ENCODE measurements at places on chromosomes 16 and 17.
A peak's percentile ranks its signal among the peaks of the same experiment; 100 is the strongest.

DNA sequence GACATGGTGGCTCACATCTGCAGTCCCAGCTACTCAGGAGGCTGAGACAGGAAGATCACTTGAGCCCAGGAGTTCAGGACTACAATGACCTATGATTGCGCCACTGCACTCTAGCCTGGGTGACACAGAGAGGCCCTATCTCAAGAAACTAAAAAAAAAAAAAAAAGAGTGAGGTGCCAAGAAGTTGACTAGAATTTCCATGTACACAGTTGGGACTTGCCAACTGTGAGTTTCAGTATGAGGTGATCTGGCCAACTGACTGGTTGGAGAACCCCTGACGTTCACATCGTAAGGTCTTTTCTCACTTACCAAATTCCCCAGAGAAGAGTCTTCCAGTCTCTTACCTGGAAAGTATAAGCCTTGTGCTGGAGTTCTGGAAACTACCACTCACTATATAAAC, 3.1 kb upstream of the MED11 start:
- DNase-seq = no peak

- DNase-seq = no peak
Observed at GRCh38 chr17:13114601-13115031, 96.8 kb upstream of the ELAC2 start.

DNA sequence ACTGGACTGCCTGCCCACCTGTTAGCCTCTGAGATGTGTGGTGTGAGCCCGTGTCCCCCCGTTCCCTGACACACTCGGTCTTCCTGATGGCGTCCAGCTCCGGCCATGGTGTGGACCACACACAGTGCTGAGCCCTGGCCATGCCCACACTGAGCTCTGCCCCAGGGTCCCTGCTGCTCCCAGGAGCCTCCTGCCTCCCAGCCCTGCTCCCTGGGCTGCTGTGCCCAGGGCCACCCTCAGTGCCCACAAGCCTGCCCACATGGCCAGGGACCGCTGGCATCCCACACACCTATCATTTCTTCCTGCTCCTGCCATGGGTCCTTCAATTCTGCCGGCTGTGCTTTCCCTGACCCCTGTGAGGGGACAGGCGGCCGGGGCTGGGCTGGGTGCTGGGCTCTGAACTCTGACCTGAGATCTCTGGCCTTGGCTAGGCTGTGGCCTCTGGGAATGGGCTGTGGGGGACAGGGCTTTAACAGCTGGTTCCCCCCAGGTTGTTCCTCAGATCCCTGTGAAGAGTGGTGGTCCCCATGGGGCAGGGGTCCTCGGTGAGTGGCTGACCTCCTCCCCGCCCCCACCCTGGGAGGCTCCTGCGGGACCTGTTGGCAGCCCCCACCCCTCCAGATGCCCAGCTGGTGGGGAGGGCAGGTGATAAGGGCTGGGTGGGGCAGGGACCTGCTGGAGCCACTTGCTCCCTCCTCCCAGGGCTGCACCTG, 4.0 kb downstream of the CEMP1 start:
- no peak for DNase-seq

DNA sequence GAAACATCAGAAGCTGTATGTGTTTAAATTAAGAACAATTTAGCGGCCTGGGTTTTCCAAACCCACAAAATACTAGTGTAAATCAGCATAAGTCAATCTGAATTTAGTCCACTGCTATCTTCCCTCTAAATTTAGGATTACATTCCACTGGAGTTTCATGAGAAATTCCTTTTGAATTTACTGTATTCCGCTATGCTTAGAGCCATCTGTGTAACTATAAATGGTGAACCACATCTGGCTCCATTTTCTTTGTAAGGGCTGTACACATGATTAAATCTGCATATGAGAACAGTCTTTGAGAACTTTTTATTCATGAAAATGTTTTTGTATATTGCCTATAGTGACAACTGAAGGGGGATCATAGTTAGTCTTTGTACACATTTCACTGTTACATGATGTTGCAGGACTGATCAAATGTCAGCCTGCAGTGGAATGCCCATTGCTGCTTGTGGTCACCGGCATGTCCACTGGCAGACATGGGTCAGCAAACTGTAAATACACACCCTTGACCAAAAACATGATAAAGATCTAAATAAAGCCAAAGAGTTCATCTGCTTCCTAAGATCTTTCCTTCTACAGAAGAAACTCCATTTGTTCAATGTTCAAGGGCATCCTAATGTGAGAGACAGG, 36.8 kb downstream of the RPGRIP1L start:
- no peak for DNase-seq

DNA sequence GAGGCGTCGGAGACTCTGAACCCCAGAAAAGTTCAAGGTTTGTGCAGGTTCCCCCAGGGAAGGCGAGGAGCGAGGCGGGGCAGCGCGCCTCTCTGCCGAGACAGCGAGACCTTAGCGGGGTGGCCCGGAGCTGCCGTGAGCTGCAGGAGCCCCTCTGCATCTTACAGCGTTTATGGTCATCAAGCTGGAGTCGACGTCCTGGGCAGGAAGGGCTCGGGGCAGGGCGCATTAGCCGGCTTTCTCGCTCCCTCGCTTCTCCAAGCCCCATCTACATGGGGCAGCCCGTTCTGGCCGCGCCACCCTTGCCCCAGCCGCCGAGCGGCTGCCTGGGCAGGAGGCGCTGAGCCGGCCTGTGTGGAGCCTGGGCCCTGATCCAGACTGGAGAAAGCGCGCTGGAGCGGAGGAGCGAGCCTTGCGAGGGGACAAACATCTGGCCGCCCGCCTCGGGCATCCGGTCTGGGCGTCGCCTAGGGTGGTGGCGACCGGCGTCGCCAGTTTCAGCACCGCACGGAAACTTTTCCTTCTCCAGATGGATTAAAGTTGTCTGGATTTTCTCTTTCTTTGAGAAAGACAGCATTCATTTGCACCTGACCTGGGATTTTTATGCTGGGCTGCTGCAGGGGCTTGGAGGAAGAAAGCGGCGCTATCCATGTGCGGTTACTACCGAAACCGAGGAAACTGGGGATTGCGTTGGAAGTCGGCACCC, 750 bp downstream of the TMEM132E start:
- DNase-seq = no peak

- DNase-seq = no peak
Observed at GRCh38 chr16:29854520-29855100, 8.4 kb downstream of the CDIPT start.

DNA sequence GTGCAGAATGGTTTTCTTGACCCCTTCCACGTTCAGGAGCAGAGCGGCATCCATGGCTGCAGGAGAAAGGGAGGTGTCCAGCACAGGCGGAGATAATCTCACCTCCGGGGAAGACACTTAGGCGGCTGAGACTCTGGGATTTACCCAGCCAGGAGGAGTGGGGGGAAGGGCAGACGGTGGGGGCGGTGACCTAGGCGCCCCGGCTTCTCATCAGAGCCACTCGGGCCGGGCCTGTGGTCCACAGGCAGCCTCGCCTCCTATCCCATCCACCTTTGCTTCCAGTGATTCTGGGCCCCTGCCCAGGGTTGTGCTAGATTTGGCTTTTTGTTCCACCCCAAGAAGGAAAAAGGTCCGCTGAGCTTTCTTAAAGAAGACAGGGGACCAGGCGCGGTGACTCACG, at the start of gene AIPL1:
AIPL1 (minus strand) TSS at position 71 of the 400 bp plus-strand sequence; CDS start at position 54, 17 bp downstream.
- DNase-seq = no peak

DNA sequence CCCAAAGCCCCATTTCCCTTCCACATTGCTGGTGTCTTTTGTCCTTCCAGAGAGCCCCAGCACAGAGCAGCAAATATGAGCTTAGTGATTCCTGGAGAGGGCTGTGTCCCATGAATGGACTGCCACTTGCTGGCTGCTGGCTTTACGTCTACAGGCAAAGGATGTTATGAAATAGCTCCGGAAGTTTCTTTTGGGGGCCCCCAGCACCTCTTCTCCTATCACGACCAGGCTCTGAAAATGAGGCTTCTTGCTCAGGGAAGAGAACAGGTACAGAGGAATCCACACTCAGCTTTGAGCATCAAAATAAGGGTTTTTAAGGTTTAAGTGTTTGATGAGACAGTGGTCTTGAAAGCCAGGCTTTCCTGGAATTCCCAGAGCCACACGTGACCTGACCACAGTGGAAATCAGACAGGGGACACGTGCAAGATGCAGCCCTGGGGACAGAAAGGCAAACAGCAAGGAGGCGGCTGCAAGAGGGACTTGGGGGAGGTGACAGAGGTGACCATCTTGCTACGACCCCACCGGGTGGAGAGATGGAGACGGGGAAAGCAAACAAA, 58.1 kb downstream of the ZDHHC7 start:
- no peak for DNase-seq

DNA sequence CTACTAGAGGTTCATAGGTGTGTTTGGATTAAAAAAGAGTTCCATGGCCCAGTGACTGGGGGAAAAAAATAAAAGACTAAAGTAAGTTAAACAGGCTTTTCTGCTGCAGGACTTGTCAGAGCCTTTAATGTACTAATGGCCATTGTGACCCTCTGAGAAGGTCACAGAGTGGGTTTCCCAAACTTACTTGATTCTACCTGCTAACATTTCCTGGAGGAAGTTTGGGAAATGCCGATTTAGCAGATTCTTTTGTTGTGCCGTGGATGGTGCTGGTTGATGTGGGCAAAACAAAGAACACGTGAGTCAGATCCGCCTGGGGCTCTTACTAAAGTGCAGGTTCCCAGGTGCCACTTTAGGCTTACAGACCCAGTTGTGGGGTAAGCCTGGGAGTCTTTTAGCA, 13.6 kb upstream of the STH start:
- no peak for DNase-seq

DNA sequence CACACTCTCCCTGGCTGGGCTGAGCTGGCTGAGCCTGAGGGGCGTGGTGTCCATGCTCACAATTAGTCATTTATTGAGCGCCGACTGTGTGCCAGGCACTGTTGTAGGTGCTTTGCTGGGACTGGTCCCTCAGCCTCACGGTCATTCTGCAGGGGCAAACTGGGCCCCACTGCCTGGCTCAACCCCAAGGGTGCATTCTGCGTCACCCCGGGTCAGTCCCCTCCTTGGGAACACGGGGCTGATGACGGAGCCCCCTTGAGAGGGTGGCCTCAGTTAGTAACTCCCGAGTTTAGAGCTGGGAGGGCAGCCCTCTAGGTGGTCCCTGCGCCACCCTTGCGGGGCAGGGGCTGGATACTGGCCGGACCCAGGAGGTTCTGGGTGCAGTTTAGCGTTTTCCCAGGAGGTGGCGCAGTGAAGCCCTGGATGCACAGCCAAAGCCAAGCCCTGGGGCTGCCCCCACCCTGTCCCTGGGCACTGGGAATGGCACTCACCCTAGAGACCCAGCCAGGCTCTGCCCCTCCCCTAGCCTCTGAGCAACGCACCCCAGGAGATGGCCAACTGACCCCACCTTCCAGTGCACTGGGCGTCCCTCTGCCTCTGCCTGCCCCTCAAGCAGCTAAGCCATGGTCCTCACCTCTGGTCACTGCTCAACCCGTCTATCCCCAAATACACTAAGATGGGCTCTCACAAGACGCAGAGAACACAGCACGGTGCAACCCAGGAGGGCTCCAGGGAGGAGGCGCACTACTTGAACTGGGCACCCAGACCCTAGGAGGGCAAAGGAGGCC, 243.2 kb upstream of the GSE1 start:
- peak; percentile 66 for DNase-seq

DNA sequence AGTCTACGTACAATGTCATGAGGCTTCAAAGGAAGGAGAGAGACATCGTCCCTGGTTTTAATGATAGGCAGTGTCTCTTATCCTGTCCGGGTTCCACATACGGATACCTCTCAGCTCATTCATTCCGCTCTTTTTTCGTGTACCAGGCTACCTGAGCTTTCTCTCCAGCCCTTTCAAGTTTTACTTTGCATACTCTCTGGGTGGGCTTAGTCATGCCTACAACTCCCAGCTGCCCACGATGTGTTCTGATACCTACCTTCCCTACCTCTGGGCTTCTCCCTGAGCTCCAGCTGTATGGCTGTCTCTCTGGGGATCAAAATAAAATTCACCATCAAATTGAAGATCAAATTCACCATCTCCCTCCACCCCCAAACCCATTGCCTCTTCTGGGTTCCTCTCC, 354.0 kb upstream of the EEF2KMT start:
- no peak for DNase-seq

- no peak for DNase-seq
Observed at GRCh38 chr16:27678955-27679354, 129.0 kb downstream of the KATNIP start.

- DNase-seq = no peak
Observed at GRCh38 chr16:89473791-89474414, 16.5 kb downstream of the ANKRD11 start.

- DNase-seq = peak; percentile 57
Observed at GRCh38 chr17:50055426-50056216, at the start of gene ITGA3. Gene ITGA3 (plus strand): TSS chr17:50056110. CDS start chr17:50056440, 330 bp downstream.

- no peak for DNase-seq
Observed at GRCh38 chr16:14309001-14309886, 238.1 kb downstream of the MRTFB start.

DNA sequence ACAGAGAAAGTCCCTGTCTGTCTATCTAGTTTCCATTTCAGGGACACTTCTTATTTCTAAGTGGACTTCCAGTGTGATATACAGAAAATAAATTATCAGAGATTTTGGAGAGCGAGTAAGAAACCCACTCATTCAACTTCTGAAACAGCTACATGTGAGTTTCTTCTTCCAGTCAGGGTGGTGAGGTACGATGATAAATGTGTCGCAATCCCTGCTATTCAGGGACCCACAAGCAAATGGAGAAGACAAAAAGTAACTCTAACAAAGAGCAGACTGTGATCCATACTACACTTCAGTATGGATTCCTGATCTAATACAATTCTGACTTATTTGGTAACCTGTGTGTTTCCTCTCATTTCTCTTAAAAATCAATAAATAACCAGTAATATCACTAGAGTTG, 16.8 kb downstream of the CNTNAP4 start:
- DNase-seq = no peak

DNA sequence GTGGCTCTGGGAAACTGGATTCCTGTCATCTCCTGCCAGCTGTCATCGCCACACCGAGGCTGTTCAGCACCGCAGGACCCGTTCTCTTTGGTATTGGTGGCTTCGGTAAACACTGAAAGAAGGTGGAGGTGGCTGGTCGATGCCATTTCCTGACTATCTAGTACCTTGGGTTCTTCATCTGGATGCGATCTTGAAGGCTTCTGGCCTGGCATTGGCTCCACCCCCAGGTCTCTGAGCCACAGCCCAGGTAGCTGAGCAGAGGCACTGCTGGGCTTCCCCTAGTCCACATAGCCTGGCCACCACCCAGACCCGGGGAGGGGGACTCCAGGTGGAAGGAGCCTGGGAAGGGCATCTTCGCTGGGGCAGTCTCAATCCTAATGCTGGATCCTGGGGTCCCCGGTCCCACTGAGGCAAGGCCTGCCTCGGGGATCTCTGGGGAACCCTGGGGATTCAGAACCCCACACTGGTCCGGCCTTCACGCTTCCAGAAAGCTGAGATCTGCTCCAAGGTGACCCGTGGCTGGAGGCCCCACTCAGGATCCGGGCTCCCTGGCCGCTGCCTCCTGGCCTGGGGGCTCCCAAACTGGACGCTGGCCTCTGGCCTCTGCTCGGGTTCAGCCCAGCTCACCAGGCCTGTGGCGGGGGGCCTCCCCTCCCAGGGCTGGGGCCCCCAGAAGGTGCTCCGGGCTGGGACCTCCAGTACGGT, 1.8 kb downstream of the C16orf54 start:
- peak; percentile 44 for DNase-seq

GRCh38 chr17:38456031-38456815, 28.0 kb downstream of the ARHGAP23 start:
- no peak for DNase-seq
